ENCODE measurements at places on chromosomes 6 and 20. TPM values are rescaled to one million over a fixed set of nuclear protein-coding genes. Genes with fewer than 3 reads are reported as not detected.

The MAS1 gene
- under 0.01 TPM for total RNA-seq

The KCNK16 gene
- total RNA-seq: not detected

The SOX4 gene
- total RNA-seq: 16.2 TPM

The MARCKS gene
- 74.2 TPM for total RNA-seq

The F13A1 gene
- not detected for total RNA-seq

The PAX1 gene
- total RNA-seq: not detected
